ENCODE measurements at places on chromosomes 6 and 20.

DNA sequence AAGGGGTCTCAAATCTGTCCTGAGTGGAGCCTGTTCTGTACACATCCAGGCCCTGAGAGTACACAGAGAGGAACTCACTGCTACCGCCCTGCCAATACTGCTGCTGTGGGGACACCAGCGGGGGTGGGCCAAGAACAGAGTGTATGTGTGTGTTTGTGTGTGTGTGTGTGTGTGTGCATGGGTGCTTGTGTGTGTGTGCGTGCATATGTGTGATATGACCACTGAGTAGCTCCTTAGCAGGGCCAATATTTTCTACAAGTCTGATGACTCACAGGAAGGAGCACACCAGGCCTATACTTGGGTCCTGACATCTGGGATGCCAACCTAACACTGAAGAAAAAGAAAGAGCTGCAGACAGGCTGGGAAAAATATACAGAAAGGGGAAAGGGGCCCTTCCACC is 1.4 kb downstream of the RAET1E start:
- no peak for DNase-seq

DNA sequence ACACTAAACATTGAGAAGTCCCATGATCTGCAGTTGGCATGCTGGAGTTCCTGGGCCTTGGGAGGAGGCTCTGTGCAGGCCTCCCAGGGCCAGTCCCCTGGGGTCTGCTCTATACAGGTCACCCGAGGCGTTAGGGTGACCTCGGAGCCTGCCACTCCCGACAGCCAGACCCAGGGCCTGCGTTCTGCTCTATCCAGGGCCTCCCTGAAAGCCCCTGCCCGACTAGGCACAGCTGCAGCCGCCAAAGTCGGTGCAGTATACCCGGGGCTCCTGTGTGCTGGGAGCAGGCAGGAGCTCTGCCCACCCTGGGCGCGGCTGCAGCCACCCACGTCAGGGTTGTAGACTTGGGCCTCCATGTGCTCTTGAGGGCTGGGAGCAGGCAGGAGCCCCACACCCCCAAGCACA is 6.3 kb upstream of the OR14J1 start:
- DNase-seq, result no peak

DNA sequence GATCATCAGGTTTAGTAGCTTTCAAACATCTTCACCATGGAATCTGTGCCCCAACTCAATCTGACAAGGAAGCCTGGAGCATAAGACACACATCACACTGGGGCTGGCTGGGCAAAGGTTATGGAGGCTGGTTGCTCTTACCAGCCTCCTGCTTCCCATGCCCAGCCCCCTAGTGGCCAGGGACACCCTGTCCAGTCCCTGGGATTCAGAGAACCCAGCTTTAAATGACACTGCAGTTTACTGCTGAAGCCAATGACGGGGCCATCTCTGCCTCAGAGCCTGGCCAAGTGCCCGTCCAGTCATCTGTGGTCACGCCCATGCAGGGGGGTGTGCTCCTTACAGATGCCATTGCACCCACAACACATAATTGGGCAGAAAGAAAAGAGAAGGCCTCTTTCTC is 272.9 kb downstream of the SMOC2 start:
- DNase-seq, result no peak

DNA sequence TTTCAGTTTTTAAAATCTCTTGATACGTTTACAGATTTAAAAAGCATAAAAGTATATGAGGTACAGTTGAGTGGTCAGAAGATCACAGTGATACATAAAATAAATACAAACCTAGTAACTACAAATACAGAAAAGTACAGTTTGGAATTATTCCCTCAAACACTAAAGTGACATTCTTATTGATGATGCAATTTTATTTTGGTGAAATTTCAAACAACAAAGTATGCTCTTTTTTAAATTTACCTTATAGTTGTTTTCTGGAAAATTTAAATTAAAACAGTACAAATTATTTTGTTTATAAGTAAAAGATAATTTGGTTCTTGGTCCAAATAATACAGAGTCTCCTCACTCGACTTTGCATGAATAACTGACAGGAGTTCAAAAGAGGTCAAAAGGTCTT is 1305.1 kb upstream of the GJE1 start:
- no peak for DNase-seq

DNA sequence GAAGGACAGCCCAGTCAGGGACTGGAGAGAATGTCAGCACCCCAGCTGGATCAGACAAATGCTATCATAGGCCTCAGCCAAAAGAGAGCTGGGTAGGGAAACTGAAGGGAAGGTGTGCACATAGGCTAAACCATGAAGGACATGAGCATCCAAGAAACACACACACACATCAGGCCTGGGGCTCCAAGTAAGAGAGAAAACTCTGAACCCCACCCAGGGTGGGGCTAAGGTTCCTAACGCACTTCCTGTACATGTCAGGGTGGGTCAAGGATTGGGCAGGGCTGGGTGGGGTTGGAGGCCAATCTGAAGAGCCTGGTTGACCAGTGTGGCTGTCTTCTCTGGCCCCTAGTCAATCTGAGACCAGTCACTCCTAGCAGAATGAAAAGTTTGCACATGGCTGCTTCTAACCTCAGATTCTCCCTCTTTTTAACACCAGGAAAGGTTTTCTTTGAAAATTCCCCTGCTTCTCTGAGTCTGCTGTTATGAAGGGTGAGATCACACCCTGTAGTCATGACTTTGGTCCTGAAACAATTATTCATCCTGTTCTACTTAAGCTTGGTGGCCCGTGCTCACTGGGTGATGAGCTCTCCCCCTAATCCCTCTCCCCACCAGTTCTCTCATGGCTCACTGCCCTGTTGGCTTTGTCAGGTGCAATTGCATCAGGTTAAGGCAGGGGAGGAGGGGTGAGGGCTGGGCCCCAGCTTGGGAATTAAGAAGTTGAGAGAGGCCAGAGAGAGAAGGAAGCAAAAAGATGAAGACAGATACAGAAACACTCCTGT is 88.4 kb downstream of the MAFB start:
- no peak for DNase-seq

DNA sequence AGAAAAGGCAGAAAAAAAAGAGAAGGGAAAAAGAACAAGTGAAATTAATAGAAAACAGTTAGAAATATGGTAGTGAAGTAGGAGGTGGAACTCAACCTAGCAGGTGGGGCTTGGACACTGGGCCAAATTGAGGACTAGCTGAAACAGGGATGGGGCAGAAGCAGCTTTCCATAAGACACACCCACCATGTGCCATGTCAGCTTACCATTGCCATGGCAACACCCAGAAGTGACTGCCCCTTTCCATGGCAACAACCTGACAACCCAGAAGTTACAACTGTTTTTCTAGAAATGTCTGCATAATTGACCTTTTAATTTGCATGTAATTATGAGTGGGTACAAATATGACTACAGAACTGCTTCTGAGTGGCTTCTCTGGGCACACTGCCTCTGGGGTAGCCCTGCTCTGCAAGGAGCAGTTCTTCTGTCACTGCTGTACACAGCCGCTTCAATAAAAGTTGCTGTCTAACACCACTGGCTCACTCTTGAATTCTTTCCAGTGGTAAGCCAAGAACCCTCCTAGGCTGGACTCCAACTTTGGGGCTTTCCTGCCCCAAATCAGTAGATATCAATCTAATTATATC is 35.9 kb upstream of the SLC24A3 start:
- DNase-seq, result no peak

DNA sequence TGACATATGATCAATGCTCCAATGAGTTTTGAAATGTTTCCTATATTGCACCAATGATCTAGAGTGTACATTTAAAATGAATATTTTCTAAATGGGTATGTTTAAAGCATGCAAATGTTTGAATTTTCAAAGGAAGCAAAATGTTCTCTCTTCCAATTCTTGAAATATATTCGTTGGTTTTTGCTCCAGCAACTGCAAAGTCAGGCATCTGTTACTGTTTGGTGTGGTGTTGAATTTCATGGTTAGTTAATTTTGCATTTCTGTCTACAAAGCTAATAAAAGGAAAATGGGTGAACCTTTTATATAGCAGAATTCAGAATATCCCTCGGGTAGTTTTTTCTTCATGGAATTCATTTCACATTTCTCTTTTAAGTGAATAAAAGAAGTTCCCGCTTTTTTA is 1018.3 kb downstream of the GRIK2 start:
- DNase-seq, result no peak

- no peak for DNase-seq
Observed at GRCh38 chr20:36304786-36305495, 1.2 kb upstream of the DLGAP4 start.

- DNase-seq, result no peak
Observed at GRCh38 chr6:113630738-113631535, 226.2 kb upstream of the MARCKS start.

- no peak for DNase-seq
Observed at GRCh38 chr6:139080255-139080920, 51.8 kb downstream of the ABRACL start.

GRCh38 chr6:47203266-47203937 is 106.3 kb downstream of the TNFRSF21 start:
- no peak for DNase-seq

DNA sequence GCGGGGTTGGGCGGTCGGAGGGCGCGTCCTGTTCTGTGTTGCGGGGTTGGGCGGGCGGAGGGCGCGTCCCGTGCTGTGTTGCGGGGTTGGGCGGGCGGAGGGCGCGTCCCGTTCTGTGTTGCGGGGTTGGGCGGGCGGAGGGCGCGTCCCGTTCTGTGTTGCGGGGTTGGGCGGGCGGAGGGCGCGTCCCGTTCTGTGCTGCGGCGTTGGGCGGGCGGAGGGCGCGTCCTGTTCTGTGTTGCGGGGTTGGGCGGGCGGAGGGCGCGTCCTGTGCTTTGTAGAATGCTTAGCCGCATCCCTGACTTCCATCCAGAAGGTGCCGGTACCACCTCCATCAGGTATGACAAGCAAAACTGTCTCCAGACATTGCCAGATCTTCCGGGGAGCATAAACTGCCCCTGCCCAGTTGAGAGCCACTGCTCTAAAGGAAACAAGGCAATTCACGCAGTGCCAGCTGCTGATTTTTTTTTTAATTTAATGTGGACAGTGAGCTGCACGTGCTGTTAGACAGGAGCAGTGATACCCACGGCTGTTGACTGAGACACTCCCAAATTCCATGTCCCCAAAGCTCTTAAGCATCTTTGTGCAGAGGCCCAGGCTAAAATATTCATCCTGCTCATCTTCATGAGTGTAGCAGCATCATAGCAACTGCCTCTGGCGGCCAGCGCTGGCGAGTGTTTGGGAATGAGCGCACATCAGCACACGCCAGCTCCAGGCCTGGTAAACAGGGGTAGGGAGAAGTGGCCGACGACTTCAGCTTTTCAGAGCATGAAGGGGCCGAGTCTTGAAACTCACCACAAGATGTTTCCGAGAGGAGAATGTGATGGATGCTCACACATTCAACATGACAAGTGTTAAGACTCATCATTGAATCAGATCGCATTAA is 284.4 kb upstream of the CDH4 start:
- DNase-seq, result no peak

GRCh38 chr6:113650610-113650979 is 206.6 kb upstream of the MARCKS start:
- DNase-seq, result no peak

DNA sequence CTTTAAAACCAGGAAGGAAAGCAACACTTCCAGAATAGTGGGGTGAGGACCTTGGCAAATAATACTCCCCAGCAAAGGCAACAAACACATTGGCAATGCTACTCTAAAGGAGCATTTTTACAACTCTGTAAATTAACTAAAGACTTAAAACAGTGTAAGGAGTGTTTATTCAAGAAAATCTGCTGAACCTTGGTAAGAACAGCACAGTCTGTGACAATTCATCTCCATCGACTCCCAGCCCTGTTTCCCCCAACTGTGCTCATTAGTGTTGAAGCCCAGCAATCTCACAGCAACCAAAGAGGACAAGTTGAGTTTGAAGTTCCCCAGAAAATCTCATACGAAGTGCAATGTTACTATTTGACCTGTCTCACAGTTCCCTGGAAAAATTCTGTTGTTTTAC is 884.9 kb downstream of the C6orf118 start:
- DNase-seq, result no peak

DNA sequence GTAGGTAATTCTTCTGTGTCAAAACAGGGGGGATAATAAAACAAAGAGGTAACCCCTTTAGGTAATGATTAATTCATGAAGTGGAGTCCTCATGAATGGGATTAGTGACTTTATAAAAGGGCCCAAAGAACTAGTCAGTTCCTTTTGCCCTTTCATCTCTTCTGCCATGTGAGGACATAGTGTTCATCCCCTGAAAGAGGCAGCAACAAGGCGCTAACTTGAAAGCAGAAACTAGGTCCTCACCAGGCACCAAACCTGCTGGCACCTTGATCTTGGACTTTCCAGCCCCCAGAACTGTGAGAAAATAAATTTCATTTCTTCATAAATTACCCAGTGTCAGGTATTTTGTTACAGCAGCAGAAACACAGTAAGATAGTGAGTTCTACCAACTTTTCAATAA is 16.4 kb upstream of the BRPF3 start:
- no peak for DNase-seq

DNA sequence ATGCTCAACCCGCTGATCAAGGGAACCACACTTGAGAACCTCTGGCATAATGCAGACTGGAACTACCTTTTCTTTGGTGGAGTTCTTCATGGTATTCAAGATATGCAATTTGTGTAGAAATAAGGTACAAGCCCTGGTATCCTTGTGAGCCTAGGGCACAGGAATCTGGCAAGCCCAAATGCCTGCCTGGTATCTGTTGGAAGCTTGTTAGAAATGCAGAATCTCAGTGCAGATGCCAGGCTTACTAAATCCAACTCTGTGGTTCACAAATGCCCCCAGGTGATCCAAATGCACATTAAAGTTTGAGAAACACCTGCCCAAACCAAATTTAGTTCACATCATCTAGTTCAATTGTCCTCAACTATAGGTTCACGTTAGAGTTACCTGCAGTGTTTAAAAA is 159.8 kb upstream of the LAMP5 start:
- no peak for DNase-seq

DNA sequence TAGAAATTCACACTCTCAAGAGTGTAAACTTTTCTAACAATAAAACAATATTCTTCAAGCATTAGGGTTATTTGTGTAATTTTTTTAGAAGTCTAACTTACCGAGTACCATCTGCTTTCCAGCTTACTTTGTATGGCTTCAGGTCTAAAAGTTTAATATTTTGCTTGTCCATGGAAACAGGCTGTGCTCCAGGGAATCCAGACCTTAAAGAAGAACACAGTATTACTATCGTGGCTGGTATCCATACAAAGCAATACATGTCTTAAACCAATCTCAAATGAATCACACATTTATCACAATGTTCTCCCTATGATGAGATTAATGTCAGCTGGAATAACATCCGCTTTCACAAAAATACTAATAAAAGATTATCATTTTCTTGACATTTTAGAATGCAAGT is 73.0 kb downstream of the RNGTT start:
- no peak for DNase-seq

GRCh38 chr20:38485041-38485440 is 12.4 kb downstream of the RALGAPB start:
- no peak for DNase-seq

- no peak for DNase-seq
Observed at GRCh38 chr6:56996401-56996800, 41.5 kb downstream of the BEND6 start.

- DNase-seq, result no peak
Observed at GRCh38 chr6:36056178-36056577, 28.6 kb downstream of the MAPK14 start.

DNA sequence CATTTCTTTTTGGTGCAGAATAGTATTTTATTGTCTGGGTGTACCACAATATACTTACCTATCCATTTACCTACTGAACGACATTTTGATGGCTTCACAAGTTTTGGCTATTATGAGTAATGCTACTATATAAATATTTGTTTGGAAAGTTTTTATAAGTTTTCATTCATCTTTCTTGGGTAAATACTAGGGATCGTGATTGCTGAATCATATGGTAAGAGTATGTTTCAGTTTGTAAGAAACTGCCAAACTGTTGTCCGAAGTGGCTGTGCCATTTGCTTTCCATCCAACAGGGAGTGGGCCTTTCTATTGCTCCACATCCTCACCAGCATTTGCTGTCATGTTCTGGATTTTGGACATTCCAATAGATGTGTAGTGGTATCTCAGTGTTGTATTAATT is 104.2 kb downstream of the CDYL start:
- no peak for DNase-seq
